Thoracic aorta endothelial cell (primary cell): ENCODE measurements at places on chromosomes 4 and X. TPM values are rescaled to one million over a fixed set of nuclear protein-coding genes. Genes with fewer than 3 reads are reported as not detected.

The SGCB gene
- 42.0 and 42.7 TPM in 2 replicates for total RNA-seq

The APEX2 gene
- total RNA-seq = 12.1 and 14.6 TPM in 2 replicates

The RASL11B gene
- total RNA-seq = not detected in 2 replicates

The CCDC110 gene
- 0.43 and 0.53 TPM in 2 replicates for total RNA-seq

The HMGN5 gene
- total RNA-seq = 1.9 and 2.7 TPM in 2 replicates

The SAGE1 gene
- not detected in 2 replicates for total RNA-seq

The PI4K2B gene
- 41.8 and 45.1 TPM in 2 replicates for total RNA-seq

The KLHL13 gene
- 19.0 and 22.1 TPM in 2 replicates for total RNA-seq
